ENCODE measurements at places on chromosomes 13 and 19.

DNA sequence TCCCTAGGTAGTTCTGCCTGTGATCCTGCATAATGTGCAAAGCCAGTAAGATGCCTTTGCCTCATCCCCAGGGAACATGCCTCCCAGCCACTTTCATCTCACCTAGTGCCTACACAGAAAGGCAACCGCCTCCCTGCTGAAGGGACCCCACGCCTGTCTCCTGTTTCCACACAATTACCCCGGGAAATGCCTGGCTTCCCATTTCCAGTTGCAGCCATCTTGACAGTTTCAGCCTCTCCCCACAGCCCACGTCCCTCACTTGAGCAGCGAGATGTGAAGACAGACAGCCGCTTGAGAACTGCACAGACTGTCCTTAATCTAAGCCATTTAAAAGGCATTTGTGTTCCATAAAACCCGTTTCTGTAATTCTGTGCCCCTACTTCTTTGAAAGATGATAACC, 4.7 kb upstream of the UQCRFS1 start:
- no peak for DNase-seq

- DNase-seq, result no peak
Observed at GRCh38 chr13:37806666-37807065, 62.9 kb downstream of the TRPC4 start.

GRCh38 chr13:37109051-37109678, 3.7 kb upstream of the CSNK1A1L start:
- no peak for DNase-seq

- DNase-seq, result no peak
Observed at GRCh38 chr13:73018336-73018735, 40.5 kb upstream of the KLF5 start.

- DNase-seq, result peak; percentile 69
Observed at GRCh38 chr19:12956446-12957388, at the start of gene GADD45GIP1. Gene GADD45GIP1, minus strand, starts transcription at chr19:12957223. Its CDS starts 11 bp downstream, at chr19:12957212.

- no peak for DNase-seq
Observed at GRCh38 chr19:11019824-11020223, 59.0 kb downstream of the SMARCA4 start.

DNA sequence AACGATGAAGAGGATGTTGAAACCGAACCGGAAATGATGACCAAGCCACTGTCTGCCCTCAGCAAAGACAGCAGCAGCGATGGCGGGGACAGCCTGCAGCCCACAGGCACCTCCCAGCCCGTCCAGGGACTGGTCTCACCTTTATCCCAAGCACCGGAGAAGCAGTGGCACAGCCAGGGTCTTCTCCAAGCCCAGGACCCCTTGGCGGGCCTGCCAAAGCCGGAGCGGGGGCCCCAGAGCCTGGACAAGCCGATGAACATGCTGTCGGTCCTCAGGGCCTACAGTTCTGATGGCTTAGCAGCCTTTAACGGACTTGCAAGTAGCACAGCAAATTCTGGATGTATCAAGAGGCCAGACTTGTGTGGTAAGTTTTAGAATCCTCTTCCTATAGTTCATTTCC, 177.0 kb downstream of the ZNF536 start:
- DNase-seq, result no peak

DNA sequence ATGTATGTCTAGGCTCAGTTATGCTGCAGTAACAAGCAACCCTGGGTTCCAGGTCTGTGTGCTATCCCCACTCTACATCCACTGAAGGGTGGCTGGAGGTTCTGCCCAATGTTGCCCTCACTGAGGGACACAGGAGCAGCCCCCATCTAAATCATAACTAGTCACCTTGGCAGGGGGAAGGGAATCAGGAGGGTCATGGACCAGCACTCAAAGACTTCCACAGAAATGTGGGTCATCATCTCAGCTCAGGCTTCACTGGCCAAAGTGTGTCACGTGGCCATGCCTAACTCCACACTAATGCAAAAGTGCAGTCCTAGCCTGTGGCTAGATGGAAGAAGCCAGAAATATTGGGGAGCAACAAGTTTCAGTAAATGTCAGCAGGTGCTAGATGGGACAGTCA, 137.3 kb upstream of the ZNF507 start:
- no peak for DNase-seq

GRCh38 chr13:110037925-110038573, 251.7 kb upstream of the IRS2 start:
- no peak for DNase-seq

DNA sequence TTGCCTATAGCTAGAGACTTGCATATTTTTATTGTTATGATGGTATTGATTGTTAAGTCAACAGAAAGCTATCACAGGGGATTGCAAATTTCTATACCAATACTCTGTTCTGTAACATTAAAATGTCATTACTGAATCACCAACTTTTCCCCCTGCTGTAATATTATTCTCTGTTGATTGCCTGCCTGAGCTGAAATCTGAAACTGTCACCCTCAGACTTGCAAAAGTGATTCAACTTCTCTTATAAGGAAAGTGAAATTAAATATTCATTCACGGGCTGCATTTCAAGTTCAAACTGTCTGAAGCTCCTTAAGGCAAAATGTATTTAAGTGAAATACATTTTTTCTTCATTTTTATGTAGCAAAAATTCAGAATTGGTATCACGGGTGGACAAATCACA, 723.2 kb downstream of the PCDH9 start:
- DNase-seq, result no peak
